MV-4-11 (cell line): ENCODE measurements at places on chromosomes 3 and 15.

DNA sequence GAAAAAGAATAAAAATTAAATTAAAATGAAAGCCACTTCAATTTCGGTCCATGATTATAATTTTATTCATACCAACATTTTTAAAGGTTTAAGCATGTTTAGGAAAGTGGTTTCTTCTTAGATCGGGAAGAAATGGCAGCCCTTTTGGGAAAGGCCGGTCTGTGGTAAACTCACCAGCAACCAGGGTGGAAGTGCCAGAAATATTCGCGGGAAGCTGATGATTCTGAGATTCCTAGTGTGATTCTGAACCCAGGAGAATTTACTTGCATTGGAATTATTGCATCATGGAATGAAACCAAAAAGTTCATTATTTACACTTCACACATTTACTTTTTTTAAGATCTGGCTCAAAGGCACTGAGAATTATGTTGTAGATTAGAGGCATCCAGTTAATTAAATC lies 97.2 kb upstream of the CCNL1 start:
- no peak for DNase-seq

- DNase-seq, result no peak
These were observed 50.6 kb downstream of the SLC6A6 start for GRCh38 chr3:14452740-14453710.

DNA sequence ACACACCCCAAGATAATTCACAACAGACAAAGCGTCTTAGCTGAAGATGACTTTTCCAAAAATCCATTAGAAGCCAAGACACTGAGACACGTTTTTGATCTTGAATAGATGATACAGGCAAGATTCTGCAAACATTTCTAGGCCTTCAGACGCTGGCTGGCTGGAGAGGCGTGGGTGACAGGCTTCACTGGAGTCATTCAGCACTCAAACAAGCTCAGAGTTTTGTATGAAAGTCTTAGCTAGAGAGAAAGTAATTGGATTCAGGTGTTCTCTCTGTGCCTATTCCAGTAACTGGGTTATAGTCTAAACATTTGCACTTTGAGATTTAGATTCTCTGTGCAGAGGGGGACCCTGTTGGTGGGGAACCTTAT lies 147.7 kb upstream of the BHLHE40 start:
- no peak for DNase-seq

DNA sequence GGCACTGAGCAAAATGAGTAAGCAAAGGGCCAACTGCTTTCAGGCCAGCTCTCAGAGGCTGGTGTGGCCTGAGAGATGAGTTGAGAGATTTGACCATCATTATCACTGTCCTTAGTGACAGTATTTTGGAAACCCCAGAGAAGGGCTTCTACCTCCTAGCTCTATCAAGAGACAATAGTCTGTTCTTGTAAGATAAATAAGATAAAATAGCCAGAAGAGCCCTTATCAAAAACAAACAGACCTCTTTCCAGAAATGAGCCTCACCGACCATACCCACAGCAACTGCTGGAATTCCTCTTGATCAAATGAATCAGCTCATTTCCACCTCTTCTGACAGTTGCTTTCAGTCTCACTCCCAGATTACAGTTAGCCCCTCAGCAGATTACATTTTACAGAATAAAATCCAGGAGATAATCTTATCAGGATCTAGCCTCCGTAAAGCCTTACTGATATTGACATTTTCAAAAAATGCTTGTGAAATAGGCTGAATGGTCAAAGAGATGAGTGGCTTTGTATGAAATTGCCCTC lies 4.5 kb downstream of the HDC start:
- DNase-seq, result no peak

- DNase-seq, result no peak
These were observed 42.0 kb upstream of the FAM98B start for GRCh38 chr15:38411902-38412301.

- DNase-seq, result no peak
These were observed 31.2 kb upstream of the RARRES1 start for GRCh38 chr3:158763421-158763820.

DNA sequence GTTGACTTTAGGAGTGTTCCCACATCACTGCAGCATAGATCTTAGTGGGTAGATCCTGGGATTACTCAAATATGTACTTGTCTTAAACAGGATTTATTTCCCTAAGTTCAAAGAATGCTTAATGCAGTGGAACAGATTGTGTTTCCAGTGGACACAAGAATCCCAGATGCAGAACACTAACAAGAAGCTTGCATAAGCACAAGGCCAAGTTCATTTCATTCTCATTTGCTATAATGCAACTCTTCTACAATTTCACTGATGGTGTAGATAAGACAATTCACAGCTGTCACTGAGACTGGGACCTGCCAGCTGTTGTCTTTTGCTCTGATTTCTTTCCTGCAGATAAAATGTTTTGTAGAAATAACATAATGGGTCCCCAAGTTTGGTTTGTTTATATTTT lies 225.6 kb downstream of the NFKBIZ start:
- no peak for DNase-seq

DNA sequence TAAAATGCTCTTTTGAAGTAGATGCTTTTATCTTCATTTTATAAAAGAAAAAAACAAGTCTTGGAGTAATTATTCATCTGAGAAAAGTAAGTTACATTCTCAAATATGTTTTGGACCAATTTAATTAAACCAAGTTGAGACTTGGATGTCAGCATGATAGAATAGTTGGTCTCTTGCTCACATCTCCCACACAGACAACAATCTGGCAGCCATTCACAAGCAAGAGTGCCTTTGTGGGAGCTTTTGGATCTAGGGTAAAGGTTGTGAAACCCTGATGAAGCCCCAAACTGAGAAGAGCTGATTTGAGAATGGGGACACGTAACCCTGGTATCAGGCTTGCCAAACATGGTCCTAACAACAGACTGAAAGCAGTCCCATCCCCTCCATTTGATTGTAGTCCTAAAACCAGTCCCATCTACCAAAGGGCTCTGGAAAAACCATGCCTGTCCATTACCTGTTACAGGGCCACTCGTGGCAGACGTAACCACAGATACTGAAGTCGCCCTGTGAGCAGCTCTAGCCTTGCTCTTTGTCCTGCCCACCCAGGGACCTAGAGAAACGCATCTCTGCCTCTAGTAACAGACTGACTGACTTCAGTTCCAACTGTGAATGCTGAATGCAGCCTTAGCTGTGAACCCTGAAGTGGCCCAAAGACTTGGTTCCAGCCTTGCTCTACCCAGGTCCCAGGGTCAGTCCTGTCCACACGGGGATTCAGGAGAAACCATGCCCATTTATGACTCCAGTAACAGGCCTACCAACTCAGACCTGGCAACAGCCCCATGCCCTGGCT lies 145.5 kb upstream of the SYNPR start:
- DNase-seq, result no peak

DNA sequence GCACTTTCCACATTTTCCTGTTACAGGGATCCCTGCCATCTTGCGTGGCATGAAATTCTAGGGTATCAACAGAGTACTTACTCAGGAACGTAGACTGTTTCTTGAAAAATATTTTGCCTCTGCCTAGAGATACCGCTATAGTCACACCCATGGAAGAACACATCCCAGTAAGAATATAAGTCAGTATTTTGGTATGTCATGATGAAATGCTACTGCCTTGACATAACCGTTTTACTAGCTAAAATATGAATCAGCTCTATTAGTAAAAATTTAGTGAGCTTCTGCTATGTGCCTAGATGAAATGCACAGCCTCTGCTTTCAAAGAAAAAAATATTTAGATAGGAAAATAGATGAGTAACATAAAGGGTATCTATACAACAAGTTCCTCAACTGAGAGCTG lies 276.4 kb downstream of the TBC1D5 start:
- no peak for DNase-seq

GRCh38 chr3:105362021-105362665 lies 4.6 kb upstream of the ALCAM start:
- no peak for DNase-seq

DNA sequence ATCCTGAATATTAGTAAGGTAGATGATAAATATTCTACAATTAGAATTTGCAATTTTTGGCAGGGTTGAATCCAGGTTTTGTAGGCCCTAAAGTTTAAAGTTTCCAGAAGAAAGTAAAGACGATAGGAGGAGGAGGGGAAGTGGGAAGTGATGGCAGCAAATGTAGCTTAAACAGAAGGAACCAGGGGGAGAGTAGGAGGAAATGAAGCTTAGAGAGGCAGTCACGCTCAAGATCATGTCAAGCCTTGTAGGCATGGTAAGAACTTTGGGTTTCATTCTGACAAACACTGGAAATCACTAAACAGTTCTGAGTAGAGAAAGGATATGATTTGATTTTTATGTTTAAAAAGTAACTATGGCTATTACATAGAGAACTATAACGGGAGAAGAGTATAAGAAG lies 63.9 kb downstream of the NR2E3 start:
- peak; percentile 31 for DNase-seq

DNA sequence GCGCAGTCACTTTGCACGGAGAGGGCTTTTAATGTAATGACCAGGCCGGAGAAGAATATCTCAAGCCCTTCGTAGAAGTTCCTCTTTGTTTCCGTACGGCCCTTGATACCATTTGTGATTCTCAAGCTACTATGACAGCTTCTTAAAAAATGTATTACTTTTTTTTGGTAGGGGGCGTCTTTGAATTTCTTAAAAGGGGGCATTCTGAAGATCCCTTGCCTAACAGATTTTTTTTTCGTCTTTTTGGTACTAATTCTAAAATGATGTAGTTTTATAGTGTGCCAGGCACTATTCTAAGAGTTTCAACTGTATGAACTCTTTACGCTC lies 614.0 kb downstream of the MCTP2 start:
- no peak for DNase-seq

- peak; percentile 91 for DNase-seq
These were observed 23.1 kb downstream of the PHLDB2 start for GRCh38 chr3:111882194-111882593.

- DNase-seq, result no peak
These were observed 92.3 kb downstream of the ZNF621 start for GRCh38 chr3:40617084-40617483.

DNA sequence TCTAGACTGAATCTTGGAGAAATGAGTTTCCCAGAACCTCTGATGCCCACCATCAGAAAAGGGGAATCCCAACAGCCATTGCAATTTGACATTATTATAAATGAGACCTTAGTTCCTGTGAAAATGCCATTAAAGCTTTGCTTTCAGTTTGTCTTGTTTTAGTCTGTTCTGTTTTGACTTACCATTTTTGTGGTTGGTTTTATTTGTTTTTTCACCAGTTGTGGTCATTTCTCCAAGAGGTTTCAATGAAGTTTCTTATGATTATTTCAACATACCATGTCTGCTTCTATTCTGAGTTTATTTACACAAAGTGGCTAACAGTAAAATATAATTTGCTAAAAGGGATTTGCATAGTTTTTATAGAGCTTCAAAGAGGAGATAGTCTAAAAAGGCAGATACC lies 175.0 kb upstream of the MCTP2 start:
- DNase-seq, result no peak

DNA sequence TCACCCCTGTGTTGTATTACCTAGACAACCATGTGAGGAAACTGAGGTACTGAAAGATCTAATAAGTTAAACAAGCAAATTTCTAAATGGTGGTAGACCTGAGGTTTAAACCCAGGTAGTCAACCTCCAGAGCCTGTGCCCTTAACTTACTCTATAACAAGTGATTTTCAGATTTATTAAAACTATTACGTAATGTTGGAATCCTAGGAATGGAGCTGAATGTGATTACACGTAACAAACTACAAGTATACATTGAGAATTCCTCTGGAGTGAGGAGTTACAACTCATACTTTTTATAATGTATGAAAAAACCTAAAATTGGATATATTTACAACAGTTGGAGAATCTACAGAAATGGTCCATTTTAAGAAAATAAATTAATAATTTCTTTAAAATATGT lies 18.0 kb downstream of the FAM98B start:
- DNase-seq, result no peak

- DNase-seq, result no peak
These were observed 78.4 kb downstream of the NEK10 start for GRCh38 chr3:27290760-27291159.

DNA sequence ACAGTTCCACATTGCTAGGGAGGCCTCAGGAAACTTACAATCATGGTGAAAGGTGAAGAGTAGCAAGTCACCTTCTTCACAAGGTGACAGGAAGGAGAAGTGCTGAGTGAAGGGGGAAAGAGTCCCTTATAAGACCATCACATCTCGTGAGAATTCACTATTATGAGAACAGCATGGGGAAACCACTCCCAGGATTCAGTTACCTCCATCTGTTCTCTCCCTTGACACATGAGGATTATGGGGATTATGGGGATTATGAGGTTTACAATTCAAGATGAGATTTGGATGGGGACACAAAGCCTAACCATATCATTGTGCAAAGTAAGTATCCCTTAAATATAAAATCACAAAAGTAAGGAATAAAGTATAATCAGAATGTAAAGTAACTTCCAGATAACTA lies 375.9 kb upstream of the NAALADL2 start:
- DNase-seq, result peak; percentile 16

- DNase-seq, result no peak
These were observed 152.6 kb upstream of the GBE1 start for GRCh38 chr3:81913886-81914663.

DNA sequence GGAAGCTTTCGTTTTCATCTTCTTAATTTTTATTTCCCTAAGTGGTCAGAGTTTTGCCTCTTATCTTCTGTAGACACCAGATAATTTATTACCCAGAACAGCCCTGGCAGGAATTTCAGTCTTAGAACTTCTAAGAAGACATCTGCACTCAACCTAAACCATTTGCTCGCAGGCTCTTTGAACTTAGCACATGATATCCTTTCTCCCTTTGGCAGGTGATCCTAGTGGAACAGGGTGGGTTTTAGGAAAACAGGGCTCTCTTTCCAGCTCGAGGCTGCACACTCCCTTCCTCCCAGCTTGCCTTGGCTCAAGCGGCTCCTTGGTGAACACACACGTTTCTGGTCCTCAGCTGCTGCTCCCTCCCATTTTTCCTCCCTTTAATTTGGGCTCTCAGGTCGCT lies 116.5 kb downstream of the THSD4 start:
- no peak for DNase-seq

- DNase-seq, result no peak
These were observed 77.5 kb upstream of the STRIT1 start for GRCh38 chr3:155370764-155371503.

GRCh38 chr3:156291272-156292123 lies 171.1 kb downstream of the KCNAB1 start:
- DNase-seq, result no peak

GRCh38 chr15:88994286-88994685 lies 81.1 kb upstream of the MFGE8 start:
- DNase-seq, result no peak

DNA sequence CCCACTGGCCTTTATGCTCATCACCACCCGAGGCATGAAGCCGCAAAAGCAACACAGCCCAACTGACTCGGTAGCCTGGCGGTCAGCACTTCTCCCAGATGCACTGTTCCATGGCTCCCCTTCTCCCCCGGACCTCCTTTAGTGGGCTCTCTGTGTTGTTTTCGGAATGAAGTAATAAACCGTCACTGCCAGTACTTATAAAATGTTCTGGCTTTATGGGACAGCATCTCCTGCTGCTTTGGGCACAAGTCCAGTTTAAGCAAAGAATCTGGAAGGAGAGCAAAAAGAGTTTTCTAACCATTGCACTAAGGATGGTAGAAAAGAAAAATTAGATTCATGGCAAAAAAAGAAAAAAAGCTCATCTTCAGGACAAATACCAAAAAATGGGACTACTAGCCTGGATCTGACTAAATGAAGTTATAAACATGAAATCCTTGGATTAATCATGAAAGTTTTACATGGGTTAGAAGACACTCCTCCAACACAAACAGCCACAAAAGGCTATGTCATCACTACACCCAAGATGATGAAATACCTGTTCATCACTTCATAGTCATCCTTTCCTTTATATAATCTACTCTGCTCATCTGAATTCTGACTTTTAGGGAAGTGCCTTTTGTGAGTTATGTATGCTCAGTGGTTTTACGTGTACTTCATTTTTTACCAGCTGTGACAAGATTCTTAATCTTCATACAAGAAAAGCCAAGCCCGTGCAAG lies 89.5 kb upstream of the UBE2E2 start:
- peak; percentile 83 for DNase-seq

GRCh38 chr15:90087454-90088154 lies 14.7 kb downstream of the IDH2 start:
- peak; percentile 29 for DNase-seq
